ENCODE measurements at places on chromosomes 1 and 21.

GRCh38 chr1:160726498-160727315 lies 12.3 kb upstream of the SLAMF7 start:
- peak; percentile 62 for DNase-seq

DNA sequence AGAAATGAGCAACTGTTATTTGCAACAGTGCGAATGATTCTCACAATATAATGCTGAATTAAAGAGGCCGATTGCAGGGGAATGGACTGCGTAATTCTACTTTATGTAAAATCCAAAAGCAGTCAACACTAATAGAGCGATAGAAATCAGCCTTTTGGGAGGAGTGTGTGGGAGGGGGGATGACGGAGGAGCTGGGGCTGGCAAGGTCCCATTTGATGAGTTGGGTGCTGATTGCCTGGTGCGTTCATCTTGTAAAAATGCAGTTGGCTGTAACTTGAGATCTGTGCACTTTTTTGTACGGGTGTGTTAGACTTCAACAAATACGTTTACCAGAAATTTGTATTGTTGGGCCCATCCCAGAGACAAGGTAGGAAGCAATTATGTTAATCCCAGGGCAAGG lies 20.7 kb downstream of the TNFRSF8 start:
- no peak for DNase-seq

DNA sequence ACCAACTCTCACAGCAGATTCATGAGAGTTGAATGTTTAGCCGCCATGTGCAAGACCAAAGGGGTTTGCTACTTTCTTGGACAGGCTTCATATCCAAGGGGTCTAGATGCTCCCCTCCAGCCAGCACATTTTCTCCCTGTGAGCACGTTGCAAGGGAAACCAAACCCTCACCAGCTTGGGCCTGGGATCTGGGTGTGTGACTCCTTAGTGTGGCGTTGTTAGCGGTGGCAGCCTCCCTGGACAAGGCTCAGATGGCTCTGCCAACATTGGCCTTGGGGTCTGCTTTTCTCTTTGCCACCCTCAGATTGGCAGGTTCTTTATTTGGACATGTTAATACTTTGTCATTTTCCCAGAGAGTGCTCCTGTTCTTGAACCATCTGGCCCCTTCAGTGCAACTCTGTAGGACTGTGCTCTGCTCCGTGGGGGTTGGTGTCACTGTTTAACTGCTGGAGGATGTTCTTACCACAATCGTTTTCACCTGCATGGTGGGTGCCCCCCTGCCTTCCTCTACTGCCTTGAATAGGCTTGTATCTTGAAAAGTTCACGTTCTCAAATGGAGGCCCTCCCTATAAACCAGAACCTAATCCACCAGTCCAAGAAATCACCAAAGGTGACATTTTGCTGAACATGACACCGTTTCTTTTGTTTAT lies 13.4 kb downstream of the ABCG1 start:
- no peak for DNase-seq

- no peak for DNase-seq
These were observed 19.0 kb downstream of the MPZ start for GRCh38 chr1:161290779-161291178.

DNA sequence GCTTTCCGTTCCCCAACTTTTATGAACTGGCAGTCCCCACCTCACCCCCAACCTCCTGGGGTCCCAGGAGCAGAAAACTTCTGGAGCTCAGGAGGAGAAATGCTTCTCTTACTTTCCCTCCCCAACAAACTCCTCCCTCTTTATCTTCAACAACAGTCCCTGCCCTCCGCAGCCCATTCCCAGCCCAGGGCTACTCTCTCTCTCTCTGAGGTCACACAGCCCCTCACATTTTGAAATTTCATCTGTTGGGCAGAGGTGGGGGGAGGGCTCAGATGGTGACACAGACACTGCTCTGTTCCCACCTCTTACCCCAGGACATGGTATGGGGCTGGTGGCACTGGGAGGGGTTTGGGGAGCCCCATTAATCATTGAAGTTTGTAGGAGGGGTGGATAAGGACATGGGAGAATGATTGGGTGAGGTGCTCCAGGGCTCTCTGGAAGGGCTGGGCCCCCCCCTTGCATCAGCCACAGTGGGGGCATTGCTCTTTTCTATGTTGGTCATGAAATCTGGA lies 6.0 kb downstream of the PIK3CD start:
- no peak for DNase-seq

- DNase-seq = no peak
These were observed 371 bp upstream of the ODF2L start for GRCh38 chr1:86396498-86396890.

DNA sequence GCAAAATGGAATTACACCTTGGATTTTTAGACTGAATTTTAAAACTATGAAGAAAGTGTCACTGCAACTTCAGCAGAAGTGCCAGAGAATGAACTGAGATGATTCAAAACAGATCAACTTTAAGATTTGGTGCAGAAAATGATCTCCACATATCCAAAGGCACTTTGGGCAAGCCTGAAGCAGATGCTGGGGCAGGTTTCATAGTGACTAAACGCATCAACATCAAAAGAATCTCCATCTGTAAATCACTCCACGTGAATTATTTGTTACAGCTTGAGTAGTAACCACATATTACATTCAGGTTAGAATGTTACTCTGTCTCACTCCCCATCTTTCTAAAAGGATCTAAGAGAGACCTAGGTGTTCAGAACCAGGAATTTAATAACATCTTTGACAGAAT lies 329.0 kb upstream of the ESRRG start:
- no peak for DNase-seq

DNA sequence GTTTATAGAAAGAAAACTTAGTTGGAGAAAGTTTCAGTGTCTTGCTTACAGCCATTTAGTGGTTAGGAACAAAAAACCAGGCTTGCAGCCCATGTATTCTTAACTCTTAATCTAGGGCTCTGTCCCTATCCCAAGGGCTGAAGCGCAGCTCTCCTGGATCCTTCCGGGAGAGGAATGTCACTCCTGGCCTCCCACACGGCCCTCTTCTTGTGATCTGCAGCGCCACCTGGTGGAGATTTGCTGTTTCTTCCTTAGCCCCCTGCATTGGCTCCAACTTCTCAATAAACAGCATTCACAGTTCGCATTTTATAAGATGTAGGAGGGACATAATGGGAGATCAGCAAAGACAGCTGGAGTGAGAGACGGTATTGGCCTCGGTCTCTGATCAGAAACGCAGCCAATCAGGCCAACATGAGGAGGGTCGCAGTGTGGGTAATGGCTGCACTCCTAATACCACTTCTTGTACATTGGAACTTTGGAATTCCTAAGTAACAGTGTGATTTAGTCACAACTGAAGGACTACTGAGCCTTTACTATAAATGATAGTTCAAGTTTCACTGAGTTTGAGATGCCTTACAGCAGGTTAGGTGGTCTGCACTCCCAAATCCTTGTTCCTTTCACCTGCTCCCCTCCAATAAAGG lies 283.4 kb downstream of the ASTN1 start:
- peak; percentile 69 for DNase-seq

- DNase-seq = no peak
These were observed 147.8 kb downstream of the TLR5 start for GRCh38 chr1:222995236-222995580.

GRCh38 chr21:24856326-24856725 lies 751.0 kb downstream of the MRPL39 start:
- no peak for DNase-seq

GRCh38 chr1:221100611-221101010 lies 221.4 kb downstream of the HLX start:
- no peak for DNase-seq

GRCh38 chr1:115642168-115643072 lies 650 bp downstream of the VANGL1 start:
- DNase-seq = peak; percentile 59

GRCh38 chr1:19448491-19449439 lies 36.6 kb downstream of the CAPZB start:
- no peak for DNase-seq

- DNase-seq = no peak
These were observed 28.0 kb upstream of the IFNGR2 start for GRCh38 chr21:33375101-33375644.

- DNase-seq = no peak
These were observed 579.9 kb upstream of the B3GALT2 start for GRCh38 chr1:193766329-193766728.

- no peak for DNase-seq
These were observed 130.0 kb upstream of the TNR start for GRCh38 chr1:175873290-175873935.

GRCh38 chr1:33867684-33868083 lies 3.8 kb downstream of the HMGB4 start:
- no peak for DNase-seq

GRCh38 chr1:68278221-68278620 lies 45.9 kb upstream of the WLS start:
- no peak for DNase-seq

GRCh38 chr1:8540261-8540941 lies 222.5 kb downstream of the SLC45A1 start:
- no peak for DNase-seq

- no peak for DNase-seq
These were observed 10.0 kb downstream of the PSRC1 start for GRCh38 chr1:109272831-109273547.

DNA sequence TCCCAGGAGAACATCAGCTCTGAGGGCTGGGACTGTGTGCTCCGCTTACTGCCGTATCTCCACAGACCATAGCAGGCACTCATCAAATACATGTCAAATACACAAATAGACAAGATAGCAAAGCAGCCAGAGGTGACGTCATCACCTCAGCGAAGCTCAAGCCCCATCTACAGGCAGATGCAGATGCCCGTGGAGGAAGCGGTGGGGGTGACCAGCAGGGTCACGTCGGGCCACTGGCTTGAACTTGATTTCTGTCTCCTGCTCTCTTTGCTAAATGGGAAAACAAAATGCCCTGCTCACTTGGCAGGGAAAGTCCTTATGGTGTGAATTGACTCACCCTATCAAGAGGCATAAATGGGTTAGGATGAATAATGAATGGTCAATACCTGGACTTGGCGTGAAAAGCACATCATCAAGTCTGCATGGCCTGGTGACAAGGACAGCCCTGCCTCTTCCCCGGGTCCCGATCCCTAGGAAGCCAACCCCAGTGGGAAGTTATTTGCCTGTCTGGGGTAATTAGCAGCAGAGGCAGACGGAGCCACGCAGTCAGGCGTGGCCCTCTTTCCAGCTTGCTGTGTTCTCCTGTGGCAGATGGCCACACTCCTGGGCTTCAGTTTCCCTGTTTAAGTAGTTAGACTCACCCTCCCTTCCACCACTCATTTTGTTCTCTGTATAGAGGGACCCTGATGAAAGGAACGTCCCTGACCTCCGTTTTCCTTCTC lies 536.0 kb downstream of the NPHP4 start:
- DNase-seq = no peak

GRCh38 chr1:25897754-25898153 lies 8.5 kb downstream of the STMN1 start:
- DNase-seq = no peak

DNA sequence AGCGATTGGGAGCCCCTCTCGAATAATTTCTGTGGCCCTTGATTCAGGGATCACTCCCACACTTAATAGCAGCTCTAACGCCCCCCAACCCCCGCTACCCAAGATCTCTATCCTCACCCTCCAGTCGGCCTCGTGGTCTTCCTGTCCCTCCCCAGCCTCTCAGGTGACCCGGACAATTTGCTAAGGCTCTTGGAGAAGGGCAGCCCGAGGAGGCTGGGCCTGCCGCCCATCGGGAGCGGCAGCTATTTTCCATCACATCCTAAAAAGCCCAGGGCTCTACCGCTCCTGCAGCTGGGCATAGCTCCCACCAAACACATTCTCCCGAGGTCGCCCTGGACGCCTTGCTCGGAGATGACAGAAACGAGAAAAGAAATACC lies 12.0 kb upstream of the PHLDA3 start:
- DNase-seq = no peak
